Progenitor cell of endocrine pancreas (in vitro differentiated cells): ENCODE measurements at places on chromosomes 16 and 17.

DNA sequence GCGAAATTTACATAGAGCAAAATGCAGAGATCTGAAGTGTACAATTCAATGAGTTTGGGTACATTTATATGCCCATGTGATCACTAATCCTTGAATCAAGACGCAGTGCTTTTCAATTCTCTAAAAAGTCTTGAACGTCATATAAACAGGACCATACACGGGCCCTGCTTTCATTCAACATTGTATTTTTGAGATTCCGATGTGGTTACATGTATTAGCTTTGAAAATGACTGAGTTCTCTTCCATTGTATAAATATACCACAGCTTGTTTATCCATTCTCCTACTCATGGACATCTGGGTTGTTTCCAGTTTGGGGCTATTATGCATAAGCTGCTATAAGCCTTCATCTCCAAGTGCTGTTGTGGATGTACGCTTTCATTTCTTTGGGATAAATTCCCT is 45.5 kb downstream of the ZCCHC14 start:
- no peak for DNase-seq

DNA sequence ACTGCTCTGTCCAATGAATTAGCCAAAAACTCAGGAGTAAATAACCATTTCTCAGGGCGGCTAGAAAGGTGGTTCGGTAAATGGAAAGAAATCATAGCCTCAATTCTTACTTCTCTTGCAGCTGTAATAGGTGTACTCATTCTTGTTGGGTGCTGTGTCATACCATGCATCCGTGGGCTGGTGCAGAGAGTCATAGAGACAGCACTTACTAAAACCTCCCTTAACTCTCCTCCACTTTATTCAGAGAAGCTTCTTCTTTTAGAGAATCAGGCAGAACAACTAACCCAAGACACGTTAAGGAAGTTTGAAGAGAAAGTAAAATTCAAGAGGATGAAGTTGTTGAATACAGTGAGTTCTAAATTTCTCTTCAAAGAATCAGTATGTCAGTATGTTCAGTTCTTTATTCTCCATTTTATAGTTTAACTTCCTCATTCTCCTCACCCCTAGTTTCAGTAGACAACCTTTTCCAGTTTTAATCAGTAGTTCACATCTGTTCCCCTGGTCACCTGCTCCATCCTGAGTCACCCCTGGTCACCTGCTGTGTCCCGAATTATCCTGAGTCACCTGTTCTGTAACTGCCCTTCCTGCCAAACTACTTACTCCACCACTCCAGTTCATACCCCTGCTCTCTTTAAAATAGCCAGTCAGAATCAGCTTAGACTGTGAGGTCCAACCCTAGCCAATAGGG is 85.9 kb downstream of the EMP2 start:
- no peak for DNase-seq

GRCh38 chr17:74457146-74457819 is 9.2 kb upstream of the CD300A start:
- peak; percentile 73 for DNase-seq

DNA sequence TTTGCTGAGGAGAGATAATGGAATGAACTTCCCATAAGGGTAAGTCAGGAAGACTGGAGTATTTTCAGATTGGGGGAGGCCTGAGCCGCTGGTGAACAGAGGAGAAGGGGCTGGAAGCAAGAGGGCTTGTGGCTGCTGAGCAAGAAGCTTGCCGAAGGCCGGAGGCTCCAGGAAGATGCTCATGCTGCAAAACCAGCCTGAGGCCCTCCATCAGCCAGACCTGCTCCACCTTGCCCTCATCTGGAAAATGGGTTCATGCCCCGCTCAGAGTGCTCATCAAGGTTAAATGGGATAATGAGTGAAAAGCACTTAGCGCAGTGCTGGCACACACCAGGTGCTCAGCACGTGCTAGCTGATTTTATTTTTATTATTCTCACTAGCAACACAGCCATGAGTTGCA is 5.5 kb upstream of the ASGR1 start:
- DNase-seq = no peak

GRCh38 chr16:50151322-50151721 is 1.8 kb upstream of the TENT4B start:
- DNase-seq = no peak

- DNase-seq = no peak
These were observed 43.6 kb downstream of the SOCS3 start for GRCh38 chr17:78316115-78316866.

- no peak for DNase-seq
These were observed 240.1 kb downstream of the GSG1L start for GRCh38 chr16:27823421-27823820.

- no peak for DNase-seq
These were observed 31.6 kb downstream of the ADGRG5 start for GRCh38 chr16:57574086-57574485.

- no peak for DNase-seq
These were observed 4.2 kb downstream of the METRNL start for GRCh38 chr17:83083368-83084201.
